Parietal lobe (tissue), 2 donors: ENCODE measurements at places on chromosomes 7 and 10. TPM values are rescaled to one million over a fixed set of nuclear protein-coding genes. Genes with fewer than 3 reads are reported as not detected.

SYT15B gene
- under 0.01 TPM for total RNA-seq

ITIH2 gene
- total RNA-seq, result 2.8 TPM

PPP1R17 gene
- 5.0 TPM for total RNA-seq

WBP1L gene
- 21.3 TPM for total RNA-seq

RGS10 gene
- total RNA-seq, result 3.4 TPM

C7orf57 gene
- 1.3 TPM for total RNA-seq

GIGYF1 gene
- 35.4 TPM for total RNA-seq

TMEM236 gene
- total RNA-seq, result not detected

DDIT4 gene
- total RNA-seq, result 13.8 TPM

MYL10 gene
- not detected for total RNA-seq

FOXI2 gene
- total RNA-seq, result not detected

TMEM213 gene
- not detected for total RNA-seq

UBE3C gene
- 153 TPM for total RNA-seq

PAPOLB gene
- 3.8 TPM for total RNA-seq

ODAD2 gene
- 1.3 TPM for total RNA-seq

CALHM3 gene
- not detected for total RNA-seq

TRIL gene
- 8.8 TPM for total RNA-seq

VSTM4 gene
- 2.2 TPM for total RNA-seq

MAP3K8 gene
- total RNA-seq, result 6.3 TPM

RARRES2 gene
- 5.0 TPM for total RNA-seq

PDCD11 gene
- 36.3 TPM for total RNA-seq

ERV3-1 gene
- 82.9 TPM for total RNA-seq

FKBP6 gene
- not detected for total RNA-seq

GLRX3 gene
- total RNA-seq, result 46.0 TPM

MYO1G gene
- 0.63 TPM for total RNA-seq

BAMBI gene
- 1.9 TPM for total RNA-seq

AKR1C3 gene
- total RNA-seq, result 4.7 TPM

TMEM270 gene
- not detected for total RNA-seq

ENO4 gene
- 1.9 TPM for total RNA-seq

PLEKHA1 gene
- total RNA-seq, result 47.6 TPM

CHST15 gene
- 64.8 TPM for total RNA-seq

ALOX5 gene
- 2.8 TPM for total RNA-seq

TNS3 gene
- total RNA-seq, result 12.5 TPM

EMX2 gene
- 3.1 TPM for total RNA-seq

XRCC2 gene
- 6.9 TPM for total RNA-seq

FAM200A gene
- total RNA-seq, result 17.2 TPM

CUBN gene
- 7.2 TPM for total RNA-seq

TFPI2 gene
- not detected for total RNA-seq

VCL gene
- total RNA-seq, result 20.7 TPM

BHLHA15 gene
- 10.3 TPM for total RNA-seq
